DMS 273 treated with DMSO at 0.1 percent for 48 hours (cell line): ENCODE measurements at places on chromosomes 4 and X.

DNA sequence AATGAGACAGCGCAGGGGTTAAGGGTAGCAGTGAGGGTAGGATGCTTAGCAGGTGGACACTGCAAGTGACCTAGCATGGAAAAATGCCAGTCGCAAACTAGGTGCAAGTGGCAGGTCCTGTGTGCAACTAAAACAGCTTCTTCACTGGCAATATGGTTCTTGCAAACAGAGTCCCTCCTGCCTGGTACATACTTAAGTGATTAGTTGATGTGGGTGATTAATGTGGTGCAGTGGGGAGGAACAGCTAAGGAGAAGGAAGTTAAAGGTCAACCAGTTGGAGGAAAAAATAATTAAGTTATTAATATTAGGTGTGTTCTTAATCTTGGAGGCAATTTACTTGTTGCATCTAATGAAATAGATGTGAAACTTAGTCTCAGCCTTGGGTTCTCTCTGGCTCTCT is 121.6 kb upstream of the IGFBP7 start:
- DNase-seq: no peak

DNA sequence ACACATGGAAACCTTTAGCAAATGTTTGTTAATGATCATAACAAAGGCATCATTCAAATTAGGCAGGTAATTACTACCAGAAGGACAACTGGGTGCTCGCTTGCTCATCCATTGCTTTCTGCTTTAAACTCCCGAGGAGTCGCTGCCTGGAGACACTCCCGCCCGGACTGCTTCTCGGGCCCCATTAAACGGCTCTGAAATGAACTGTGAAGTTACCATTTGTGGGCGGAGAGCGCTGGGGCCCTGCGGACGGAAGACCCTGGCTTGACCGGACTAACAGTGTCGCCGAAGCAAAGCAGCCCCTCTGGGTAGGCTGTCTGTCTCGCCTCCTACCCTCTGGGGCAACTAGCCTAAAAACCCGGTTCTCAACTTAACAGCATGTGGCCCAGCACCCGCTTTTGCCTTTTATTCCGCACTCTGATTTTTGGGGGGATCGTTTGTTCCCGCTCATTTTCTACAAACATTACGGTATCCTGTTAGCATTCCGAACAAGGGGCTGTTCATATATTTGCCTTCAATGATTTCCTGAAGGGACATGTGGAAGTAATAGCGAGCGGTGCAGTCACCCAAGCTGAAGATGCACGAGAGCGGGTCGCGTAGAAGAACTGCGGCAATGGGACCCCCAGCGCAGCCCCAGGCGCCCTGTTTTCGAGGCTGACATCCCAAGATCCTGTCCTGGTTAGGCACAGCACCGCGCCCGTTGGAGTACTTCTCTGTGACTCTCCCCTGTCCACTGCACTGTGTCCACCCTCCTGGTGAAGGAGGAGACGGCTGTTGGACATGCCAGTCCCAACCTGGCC is 1.6 kb upstream of the PDGFRA start:
- DNase-seq: no peak

DNA sequence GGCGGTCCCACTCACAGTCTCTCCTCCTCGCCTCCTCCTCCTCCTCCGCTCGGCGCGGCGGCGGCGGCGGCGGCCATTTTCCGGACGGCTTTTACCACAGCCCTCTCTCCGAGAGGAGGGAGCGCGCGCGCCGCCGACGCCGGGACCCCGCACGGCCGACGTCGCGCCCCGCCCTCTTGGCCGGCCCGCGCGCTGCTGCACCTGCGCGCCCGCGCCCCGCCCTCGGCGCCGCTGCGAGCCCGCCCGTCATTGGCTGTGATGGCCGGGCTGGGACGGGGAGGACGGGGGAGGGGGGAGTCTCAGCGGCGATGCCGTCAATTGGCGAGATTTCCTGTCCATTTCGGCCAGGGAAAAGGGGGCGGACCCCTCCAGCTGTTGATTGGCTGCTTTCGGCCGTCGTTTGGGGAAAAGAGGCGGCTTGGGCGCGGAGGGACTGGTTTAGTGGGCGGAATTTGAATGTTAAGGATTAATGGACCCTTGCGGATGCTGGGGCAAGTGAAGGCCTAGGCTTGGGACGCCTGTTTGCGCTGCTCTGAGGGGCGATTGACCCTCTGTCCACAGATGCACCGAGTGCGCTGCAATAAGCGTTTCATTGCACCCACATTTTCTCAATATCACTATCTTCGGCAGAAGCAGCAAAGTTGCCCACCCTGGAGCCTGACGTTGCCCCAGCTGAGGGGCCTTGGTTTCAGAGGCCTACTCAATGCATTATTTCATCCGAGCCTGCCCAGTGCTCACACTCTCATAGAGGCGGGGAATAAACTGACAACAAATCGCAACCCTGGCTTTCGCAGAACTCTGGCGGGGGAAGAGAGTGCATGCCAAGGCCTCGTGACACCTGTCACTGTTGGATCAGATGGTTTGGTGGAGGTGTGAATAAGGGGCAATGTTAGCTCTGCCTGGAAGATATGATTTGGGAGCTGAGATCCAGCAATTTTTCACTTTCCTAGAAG is at the start of gene MECP2:
TSS of gene MECP2 (minus strand) at position 129 of the 953 bp plus-strand sequence.
- DNase-seq: peak; percentile 87

- DNase-seq: no peak
Measured at GRCh38 chr4:170004651-170005295, 21.4 kb downstream of the MFAP3L start.

DNA sequence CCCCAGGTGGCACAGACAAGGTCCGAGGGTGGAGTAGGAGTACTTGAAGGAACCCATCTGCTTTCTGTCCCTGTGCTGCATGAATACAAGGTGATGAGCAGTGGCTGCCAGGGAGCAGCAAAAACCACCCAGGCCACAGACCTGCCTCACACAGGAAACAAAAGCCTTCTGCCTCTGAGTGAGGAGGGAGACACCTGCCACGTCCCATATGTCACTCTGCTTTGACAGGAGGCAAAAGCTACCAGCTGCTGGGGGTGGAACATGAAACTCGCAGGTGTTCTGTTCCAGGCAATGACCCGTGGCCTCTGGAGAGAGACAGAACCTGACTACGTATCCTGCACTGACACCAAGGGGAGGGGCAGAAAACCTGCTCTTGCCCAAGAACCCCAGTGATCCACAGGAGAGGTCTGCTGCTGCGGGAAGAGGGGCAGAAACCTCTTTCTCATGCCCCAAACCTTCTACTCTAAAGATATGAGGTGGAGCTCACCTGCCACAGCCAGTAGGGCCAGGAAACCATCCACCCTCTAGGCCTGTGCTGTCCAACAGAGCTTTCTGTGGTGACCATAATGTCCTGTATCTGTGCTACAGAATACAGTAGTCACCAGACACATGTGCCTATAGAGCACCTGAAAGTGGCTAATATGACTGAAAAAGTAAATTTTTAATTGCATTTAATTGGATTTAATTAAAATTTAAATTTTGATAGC is 172.9 kb downstream of the PRDM5 start:
- no peak for DNase-seq

- DNase-seq: no peak
Measured at GRCh38 chr4:128516301-128516969, 228.8 kb upstream of the PGRMC2 start.
